Pulmonary artery endothelial cell (primary cell): ENCODE measurements at places on chromosomes 1 and 21. TPM values are rescaled to one million over a fixed set of nuclear protein-coding genes. Genes with fewer than 3 reads are reported as not detected.

GRCh38 chr21:45972716-45973474, 8.7 kb upstream of the COL6A1 start:
- no peak for DNase-seq

GRCh38 chr1:46362158-46362557, 21.6 kb downstream of the NSUN4 start:
- no peak for DNase-seq

Gene HCN3
- total RNA-seq, result 0.40 and 0.53 TPM in 2 replicates

Gene DNALI1
- total RNA-seq, result 2.0 and 3.2 TPM in 2 replicates

GRCh38 chr1:19457607-19458006, 27.7 kb downstream of the CAPZB start:
- no peak for DNase-seq

Gene AADACL3
- total RNA-seq, result not detected in 2 replicates

DNA sequence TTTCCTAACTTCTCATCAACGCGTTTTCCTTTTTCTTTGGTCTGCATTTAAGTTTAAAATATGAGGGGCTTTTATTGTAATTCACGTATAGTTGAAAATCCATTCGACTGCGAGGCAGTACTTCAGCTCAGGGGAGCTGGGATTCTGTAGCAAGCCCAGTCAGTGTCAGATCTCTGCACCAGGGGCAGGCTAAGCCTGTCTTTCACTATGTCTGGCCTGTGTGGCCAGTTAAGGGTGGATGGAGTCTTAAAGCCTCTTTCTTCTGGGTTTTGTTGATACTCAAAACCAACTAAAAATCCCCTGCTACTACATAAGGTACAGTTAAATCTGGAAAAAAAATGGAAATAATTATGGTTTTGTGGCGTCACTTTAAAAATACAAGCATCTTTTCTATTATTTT, 124.7 kb downstream of the TYW3 start:
- no peak for DNase-seq

Gene CYP4Z1
- total RNA-seq, result not detected in 2 replicates

GRCh38 chr1:7401814-7402547, 369.1 kb upstream of the VAMP3 start:
- DNase-seq, result peak; percentile 87

DNA sequence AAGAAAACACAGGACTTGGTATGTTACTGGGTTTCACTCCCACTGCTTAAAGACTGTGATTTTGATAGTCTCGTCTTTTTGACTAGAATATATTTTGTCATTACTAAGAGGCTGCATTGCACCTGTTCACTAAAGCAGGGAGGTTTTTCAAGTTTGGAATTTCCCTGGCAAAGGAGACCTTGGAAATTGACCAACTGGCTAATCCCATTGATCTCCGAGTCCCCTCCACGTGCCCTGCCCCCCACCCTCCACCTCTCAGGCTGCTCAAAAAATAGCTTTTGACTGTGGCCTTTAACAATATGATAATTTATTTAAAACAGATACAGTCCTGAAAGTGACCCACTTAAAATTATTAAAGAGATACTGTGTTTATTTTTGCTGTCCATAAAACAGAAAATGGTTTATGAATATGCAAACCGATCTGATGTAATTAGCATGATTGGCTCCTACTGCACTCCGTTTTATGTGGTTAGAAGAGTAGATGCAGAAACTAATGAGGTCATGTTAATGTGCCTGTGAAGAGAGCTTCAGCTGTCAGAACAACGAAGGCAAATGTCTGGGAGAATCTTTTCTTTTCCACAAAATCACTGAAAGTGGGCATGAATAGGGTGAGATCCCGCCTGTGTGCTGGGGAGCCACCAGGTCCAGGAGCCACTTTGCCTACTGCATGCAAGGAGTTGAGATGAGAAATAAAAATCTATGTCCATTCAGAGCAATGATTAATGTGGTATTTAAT, 361.5 kb downstream of the RRAGC start:
- DNase-seq, result no peak

- DNase-seq, result no peak
Measured at GRCh38 chr1:194042736-194043135, 856.3 kb upstream of the B3GALT2 start.

DNA sequence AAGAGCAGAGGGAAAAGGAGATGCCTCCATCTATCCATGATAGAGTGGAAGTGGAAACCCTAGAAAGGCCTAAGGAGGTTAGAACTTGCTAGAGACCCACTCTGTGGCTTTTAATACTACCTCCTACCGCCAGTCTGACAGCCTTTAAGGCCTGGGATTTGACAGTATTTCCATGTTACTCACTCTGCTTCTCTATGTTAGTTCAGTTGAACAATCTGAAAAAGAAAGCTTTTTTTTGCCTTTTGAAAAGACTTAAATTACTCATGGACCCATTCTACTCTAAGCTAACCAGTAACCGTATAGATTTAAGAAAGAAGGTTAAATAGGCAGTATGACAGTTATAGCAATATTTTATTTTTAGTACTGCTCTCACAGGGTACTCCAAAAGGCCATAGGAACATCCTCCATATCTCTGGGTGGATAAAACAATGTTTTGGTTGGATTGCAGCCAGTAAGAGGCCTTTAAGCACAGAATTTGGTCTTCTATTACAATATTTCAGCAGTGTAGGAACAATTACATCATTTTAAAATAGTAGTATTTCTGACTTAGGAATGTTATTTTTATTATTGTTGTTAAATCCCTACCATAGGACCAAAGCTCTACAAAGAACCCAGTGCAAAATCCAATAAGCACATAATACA, 15.9 kb upstream of the GPR25 start:
- DNase-seq, result no peak

DNA sequence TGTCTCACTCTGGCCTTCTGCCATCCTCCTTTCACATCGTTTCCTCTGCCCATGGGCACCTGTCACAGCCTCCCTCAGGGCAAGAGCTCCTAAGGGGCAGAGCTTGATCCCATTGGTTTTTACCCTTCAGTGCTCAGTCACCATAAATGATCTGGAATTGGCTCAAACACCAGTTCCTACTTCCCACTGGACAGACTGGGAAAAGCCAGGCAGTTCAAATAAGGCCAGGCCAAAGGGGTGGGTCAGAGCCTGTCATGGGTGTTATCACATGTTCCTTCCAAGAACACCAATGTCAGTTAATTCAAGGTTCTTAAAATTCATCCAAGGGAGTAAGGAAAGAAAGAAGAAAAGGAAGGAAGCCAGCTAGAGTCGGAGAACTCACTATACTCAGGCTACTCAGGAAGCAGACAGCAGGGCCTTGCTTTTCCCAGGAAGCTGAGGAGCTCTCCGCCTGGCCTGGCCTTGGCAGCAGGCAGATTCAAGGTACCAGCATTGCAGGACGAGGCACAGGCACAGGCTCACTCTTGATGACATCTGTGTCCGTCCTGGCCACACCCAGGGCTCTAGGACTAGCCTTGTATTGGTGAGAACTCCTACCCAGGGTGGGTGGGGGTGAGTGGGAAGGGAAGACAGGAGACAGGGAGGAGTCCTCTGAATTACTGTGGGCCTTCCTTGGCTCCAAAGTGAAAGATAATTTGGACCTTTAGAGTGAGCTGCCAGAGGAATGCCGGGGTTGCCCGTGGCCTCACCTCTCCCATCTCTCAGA, 32.2 kb upstream of the ARTN start:
- no peak for DNase-seq

GRCh38 chr21:38460171-38460742, 38.0 kb downstream of the ERG start:
- DNase-seq, result peak; percentile 91

DNA sequence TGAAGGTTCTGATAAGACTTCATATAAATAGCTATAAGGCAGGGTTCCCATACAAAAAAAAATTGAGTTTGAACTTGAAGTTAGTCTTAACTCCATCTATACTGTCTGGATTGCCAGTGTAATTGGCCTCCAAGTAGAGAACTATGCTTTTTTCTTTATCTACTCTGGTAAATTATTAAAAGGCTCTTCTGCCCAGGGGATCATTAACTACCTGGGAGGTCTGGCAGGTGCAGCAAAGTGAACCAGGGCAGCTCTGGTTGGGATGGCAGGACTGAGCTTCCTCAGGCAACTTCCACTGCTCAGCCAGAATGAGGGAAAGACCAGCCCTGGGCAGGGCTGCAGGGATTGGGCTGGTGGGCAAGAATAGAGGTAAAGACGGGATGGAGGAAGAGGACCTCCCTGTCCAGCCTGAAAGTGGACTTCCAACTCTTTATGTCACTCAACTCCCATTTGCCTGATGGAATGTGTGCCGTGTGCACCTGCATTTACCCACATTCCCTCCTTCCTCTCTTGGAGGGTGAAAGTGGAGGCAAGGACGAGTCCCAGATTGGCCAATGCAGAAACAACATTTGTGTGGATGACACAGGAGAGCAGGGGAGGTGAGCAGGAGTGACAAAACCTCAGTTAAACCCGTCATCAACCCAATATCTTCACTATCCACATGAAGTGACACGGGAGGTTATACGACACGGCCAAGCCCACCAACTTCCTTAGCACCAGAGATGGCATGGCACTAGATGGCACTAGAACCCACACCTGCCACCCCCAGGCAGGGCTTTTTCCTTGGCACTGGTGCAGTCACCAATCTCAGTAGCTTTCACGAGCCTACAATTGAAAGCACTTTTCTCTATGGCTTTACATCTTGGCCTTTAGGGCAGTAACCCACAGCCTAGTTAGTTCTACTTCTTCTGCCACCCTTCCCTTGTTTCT, 25.2 kb downstream of the CCN1 start:
- no peak for DNase-seq

Gene ESPN
- 0.79 and 0.81 TPM in 2 replicates for total RNA-seq

GRCh38 chr1:54064299-54064698, 10.9 kb downstream of the TCEANC2 start:
- no peak for DNase-seq

Gene MINDY1
- 8.9 and 12.0 TPM in 2 replicates for total RNA-seq

Gene FCRL1
- not detected in 2 replicates for total RNA-seq

Gene RNU1-3
- under 0.01 TPM in 2 replicates for total RNA-seq

Gene LRRC38
- total RNA-seq, result not detected in 2 replicates

DNA sequence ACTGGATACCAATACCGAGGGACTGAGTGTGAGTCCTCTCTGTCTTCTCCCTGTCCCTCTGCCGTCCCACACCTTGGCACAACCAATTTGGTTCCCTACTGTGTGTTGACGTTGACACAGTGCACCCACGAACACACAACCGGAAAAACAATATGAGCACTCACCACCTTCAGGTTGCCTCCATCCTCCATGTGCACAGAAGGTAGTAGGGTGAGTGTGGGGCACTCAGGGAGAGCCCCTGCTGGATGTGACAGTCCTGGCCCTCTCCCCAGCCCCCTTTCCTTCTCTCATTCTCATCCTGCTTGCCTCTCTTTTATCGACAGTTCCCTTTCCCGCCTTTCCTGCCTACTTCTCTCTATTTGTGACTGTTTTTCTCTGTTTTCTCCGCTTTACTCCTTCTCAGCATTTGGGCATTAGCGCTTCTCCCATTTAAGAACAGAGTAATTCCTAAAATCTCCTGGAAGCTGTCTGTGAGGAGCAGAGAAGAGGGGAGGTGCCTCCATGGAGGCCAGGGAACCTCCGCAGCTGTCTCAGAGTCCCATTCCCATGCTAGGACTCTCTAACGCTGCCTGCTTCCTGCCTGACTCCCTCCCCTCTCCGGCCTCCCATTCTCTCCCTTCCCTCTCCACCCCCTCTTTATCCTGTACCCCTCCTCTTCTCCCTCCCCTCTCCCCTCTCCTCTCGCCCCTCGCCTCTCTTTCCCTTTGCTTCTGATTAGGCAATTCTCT, 16.4 kb downstream of the CADM3 start:
- DNase-seq, result no peak

Gene LMX1A
- total RNA-seq, result not detected in 2 replicates

Gene MPL
- not detected in 2 replicates for total RNA-seq

DNA sequence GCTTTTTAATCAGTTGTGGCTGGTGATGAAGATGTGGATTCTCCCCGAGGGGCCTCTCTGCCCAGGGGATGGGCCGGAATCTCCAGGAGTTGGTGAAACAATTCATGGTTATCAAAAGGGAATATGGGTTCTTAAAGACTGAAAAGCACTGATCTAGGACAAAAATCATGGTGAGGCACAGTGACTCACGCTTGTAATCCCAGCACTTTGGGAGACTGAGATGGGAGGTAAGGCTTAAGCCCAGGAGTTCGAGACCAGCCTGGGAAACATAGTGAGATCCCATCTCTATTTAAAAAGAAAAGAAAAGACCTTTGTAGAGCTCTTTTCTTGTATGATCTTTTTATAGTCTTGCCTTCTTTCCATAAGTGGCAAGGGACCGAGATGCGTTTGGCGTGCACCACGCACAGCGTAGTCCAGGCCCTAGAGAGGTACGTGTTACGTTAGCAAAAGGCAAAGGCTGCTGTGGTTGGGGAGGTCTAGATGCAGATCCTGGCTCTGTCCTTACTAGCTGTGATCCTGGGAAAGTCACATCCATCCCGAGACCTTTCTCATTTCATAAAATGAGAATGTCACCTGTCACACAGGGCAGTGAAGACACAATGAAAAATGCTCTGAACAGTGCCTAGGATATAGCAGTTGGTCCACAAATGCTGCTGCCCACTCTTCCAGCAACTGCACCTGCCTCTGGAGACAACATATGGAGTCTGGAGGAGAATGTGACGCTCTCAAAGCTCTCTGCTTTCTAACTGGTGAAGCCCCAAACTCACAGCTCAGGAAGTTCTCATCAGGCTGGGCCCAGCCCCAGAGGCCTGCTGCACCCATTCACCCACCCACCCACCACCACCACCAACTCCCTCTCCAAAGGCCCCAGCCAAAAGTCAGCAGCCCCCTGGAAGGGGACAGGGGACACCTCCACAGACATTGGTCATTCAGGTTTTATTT, 54.8 kb downstream of the KIF21B start:
- no peak for DNase-seq

DNA sequence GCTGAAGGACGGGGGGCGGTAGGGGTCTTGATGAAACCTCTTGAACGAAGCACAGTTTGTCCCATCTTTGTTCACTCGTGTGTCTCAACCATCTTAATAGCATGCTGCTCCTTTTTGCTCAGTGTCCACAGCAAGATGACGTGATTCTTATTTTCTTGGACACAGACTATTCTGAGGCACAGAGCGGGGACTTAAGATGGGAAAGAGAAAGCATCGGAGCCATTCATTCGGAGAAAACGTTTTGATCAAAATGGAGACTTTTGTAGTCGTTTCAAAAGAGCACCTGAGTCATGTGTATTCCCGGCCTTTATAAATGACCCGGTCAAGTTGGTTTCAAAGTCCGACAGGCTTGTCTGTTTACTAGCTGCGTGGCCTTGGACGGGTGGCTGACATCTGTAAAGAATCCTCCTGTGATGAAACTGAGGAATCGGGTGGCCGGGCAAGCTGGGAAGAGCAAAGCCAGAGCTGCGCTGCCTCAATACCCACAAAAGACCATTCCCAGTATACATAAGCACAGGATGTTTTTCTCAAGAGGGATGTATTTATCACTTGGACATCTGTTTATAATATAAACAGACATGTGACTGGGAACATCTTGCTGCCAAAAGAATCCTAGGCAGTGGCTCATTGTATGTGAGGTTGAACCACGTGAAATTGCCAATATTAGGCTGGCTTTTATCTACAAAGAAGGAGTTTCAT, 18.5 kb downstream of the ETS2 start:
- DNase-seq, result no peak
